ENCODE measurements at places on chromosomes 13 and 19. TPM values are rescaled to one million over a fixed set of nuclear protein-coding genes. Genes with fewer than 3 reads are reported as not detected.

DNA sequence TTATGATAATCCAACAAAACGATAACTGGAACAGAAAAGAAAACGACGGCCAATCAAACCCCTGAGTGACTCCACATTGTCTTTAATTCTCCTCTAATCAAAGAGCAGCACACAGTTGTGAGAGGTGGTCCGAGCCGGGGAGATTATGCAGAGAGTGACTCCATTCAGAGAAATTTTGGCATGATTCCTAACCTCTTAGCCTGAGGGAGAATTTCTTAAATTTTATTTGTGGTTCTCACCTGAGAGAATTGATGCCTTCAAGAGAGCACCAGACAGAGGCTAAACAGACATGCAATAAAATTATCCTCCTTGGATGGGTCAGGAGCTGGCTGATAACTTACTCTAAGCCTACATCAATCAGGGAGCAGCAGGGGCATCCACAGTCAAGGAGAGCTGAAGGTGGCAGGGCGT, 310.0 kb upstream of the KLF12 start:
- no peaks in the 10 kb centered on the region for H3K36me3 ChIP-seq
- no peak overlapping the region for H3K27ac ChIP-seq
- peaks cover 3% of the 10 kb centered on the region for H3K4me1 ChIP-seq
- no peaks in the 10 kb centered on the region for H3K27me3 ChIP-seq
- H3K4me3 ChIP-seq = no peak overlapping the region
- no peak for DNase-seq

- no peaks in the 10 kb centered on the region for H3K27me3 ChIP-seq
- peaks cover 14% of the 10 kb centered on the region for H3K4me1 ChIP-seq
- H3K36me3 ChIP-seq = no peaks in the 10 kb centered on the region
- H3K4me3 ChIP-seq = no peak overlapping the region
Observed at GRCh38 chr13:101576977-101577376, 124.5 kb downstream of the ITGBL1 start.

- no peaks in the 10 kb centered on the region for H3K36me3 ChIP-seq
- no peak overlapping the region for H3K27ac ChIP-seq
- DNase-seq = no peak
- no peaks in the 10 kb centered on the region for H3K27me3 ChIP-seq
- no peaks in the 10 kb centered on the region for H3K4me1 ChIP-seq
- no peak overlapping the region for H3K4me3 ChIP-seq
Observed at GRCh38 chr13:33624253-33624652, 193.7 kb upstream of the RFC3 start.

- no peak overlapping the region for H3K27ac ChIP-seq
- no peaks in the 10 kb centered on the region for H3K4me1 ChIP-seq
- H3K4me3 ChIP-seq = no peak overlapping the region
- no peaks in the 10 kb centered on the region for H3K36me3 ChIP-seq
- H3K27me3 ChIP-seq = no peaks in the 10 kb centered on the region
Observed at GRCh38 chr13:99132295-99132835, 68.3 kb upstream of the UBAC2 start.

GRCh38 chr19:56477429-56478338, 539 bp upstream of the ZNF667 start:
- H3K4me3 ChIP-seq = peak overlapping the region; percentile 83
- H3K27me3 ChIP-seq = no peaks in the 10 kb centered on the region
- H3K27ac ChIP-seq = peak overlapping the region; percentile 65
- no peaks in the 10 kb centered on the region for H3K36me3 ChIP-seq
- DNase-seq = peak; percentile 46
- H3K4me1 ChIP-seq = peaks cover 18% of the 10 kb centered on the region

DNA sequence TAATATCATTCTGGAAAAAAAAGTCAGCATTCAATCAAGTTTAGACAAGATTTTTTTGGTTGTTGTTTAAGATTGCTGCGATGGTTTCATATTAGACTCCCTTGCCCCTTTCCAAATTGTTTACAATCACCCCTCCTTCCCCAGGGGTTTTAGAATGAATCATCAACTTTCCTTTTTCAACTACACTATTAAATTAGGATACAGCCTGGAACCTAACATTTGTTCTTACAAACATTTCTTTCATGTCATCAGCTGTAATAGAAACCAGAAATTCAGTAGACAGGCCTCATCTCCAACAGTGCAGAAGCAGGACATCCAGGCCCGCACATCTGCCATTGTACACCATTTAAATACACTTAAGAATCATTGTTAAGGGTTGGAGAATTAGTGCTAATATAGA, 44.4 kb upstream of the WDFY2 start:
- no peak overlapping the region for H3K4me3 ChIP-seq
- no peak for DNase-seq
- no peak overlapping the region for H3K27ac ChIP-seq
- no peaks in the 10 kb centered on the region for H3K27me3 ChIP-seq

GRCh38 chr13:35804901-35805300, 326.3 kb downstream of the DCLK1 start:
- H3K4me3 ChIP-seq = no peak overlapping the region
- H3K27ac ChIP-seq = no peak overlapping the region
- H3K36me3 ChIP-seq = no peaks in the 10 kb centered on the region
- no peak for DNase-seq
- H3K27me3 ChIP-seq = no peaks in the 10 kb centered on the region
- H3K4me1 ChIP-seq = no peaks in the 10 kb centered on the region

GRCh38 chr13:109698779-109699178, 87.6 kb downstream of the IRS2 start:
- peaks cover 3% of the 10 kb centered on the region for H3K4me1 ChIP-seq
- no peaks in the 10 kb centered on the region for H3K27me3 ChIP-seq
- no peak overlapping the region for H3K27ac ChIP-seq
- H3K4me3 ChIP-seq = no peak overlapping the region
- H3K36me3 ChIP-seq = no peaks in the 10 kb centered on the region

DNA sequence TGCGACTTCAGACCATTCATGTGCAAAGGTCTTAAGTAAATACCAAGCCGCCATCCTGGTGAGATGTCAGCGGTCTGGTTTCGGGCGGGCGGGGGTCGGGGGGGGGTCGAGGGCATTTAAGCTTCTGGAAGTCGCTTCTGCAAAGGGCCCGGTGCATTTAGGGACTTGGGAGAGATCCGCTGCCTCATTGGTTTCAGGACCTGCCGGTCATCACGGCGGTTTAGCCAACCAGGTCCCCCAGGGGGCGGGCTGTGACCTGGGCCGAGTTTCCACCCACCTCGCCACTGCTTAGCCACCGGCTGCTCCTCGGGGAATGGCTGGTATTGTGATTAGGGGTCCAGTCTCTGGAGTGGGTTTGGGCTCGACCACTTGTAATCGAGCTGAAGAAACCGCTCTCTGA, 7.8 kb downstream of the ANKLE1 start:
- DNase-seq = no peak
- no peak overlapping the region for H3K4me3 ChIP-seq
- no peaks in the 10 kb centered on the region for H3K27me3 ChIP-seq
- H3K4me1 ChIP-seq = peaks cover 5% of the 10 kb centered on the region
- no peak overlapping the region for H3K27ac ChIP-seq

CDC42EP5 gene
- 55.9 TPM for total RNA-seq

TMPRSS9 gene
- 0.54 TPM for total RNA-seq

SIGLEC8 gene
- total RNA-seq = 0.41 TPM

GNA15 gene
- 14.0 TPM for total RNA-seq

All from thoracic aorta (tissue), 2 donors.